ENCODE measurements at places on chromosomes 6 and 20.
A peak's percentile ranks its signal among the peaks of the same experiment; 100 is the strongest.

- no peak for DNase-seq
Measured at GRCh38 chr20:46001498-46001897, 7.2 kb upstream of the MMP9 start.

- no peak for DNase-seq
Measured at GRCh38 chr6:73309535-73309784, 44.6 kb downstream of the DPPA5 start.

DNA sequence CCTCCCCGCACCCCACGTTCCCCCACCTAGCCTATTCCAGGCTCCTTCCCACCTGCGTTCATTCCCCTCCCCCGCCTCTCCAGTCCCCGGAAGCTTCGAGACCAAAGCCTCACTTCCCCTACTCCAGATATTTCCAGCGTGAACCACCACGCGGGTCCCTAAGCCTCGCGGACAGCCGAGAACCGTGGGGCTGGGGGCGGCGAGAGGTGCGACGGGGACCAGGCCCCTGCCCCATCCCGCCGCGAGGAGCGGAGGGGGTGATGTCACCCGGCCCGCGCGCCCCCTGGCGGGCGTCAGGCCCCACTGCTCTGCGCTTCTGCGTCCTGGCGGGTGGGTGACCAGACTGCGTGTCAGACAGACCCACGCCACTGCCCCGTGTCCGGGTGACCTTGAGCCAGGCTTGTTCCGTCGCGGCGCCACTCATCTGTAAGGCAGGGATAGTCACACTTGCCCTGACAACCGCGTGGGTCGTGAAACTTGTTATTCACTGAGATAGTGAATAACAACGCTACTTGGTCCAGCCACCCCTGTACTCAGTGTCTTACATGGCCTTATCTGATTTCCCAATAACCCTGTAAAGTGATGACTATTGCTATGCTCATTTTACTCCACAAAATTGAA, 9.0 kb upstream of the HSP90AB1 start:
- DNase-seq = peak; percentile 52

- DNase-seq = no peak
Measured at GRCh38 chr6:148736774-148737412, 9.9 kb upstream of the UST start.

Measured in foreskin melanocyte (primary cell).